Ascending aorta (tissue), 2 donors: ENCODE measurements at places on chromosomes 6 and 20. TPM values are rescaled to one million over a fixed set of nuclear protein-coding genes. Genes with fewer than 3 reads are reported as not detected.

ENPP3 gene
- total RNA-seq: not detected

KHDC1L gene
- total RNA-seq: not detected

RAET1L gene
- not detected for total RNA-seq

BPIFB2 gene
- not detected for total RNA-seq

CLPSL2 gene
- total RNA-seq: not detected

ZBTB2 gene
- 9.9 TPM for total RNA-seq

CNBD2 gene
- not detected for total RNA-seq

BCAS4 gene
- 0.85 TPM for total RNA-seq

FAM162B gene
- total RNA-seq: not detected

TBXT gene
- not detected for total RNA-seq

ERVFRD-1 gene
- not detected for total RNA-seq

PROKR2 gene
- not detected for total RNA-seq

ATF6B gene
- total RNA-seq: 123 TPM

FOXA2 gene
- total RNA-seq: not detected

SPACA1 gene
- total RNA-seq: not detected

NFKBIL1 gene
- 71.5 TPM for total RNA-seq

TMEM244 gene
- total RNA-seq: not detected

PRDM1 gene
- 0.21 TPM for total RNA-seq

PCSK2 gene
- total RNA-seq: not detected

PI3 gene
- total RNA-seq: not detected

PRR18 gene
- not detected for total RNA-seq

NRN1 gene
- total RNA-seq: 40.8 TPM

FAM217A gene
- total RNA-seq: not detected

RPN2 gene
- total RNA-seq: 114 TPM

SLC35F1 gene
- total RNA-seq: not detected

SLC25A27 gene
- 11.7 TPM for total RNA-seq

OR2J3 gene
- not detected for total RNA-seq

GRM1 gene
- total RNA-seq: not detected

BTNL2 gene
- total RNA-seq: not detected

KCNQ5 gene
- total RNA-seq: 4.5 TPM

UBD gene
- total RNA-seq: not detected

NHLRC1 gene
- 0.32 TPM for total RNA-seq

C20orf204 gene
- total RNA-seq: not detected

HNF4A gene
- total RNA-seq: not detected

TCF19 gene
- 10.3 TPM for total RNA-seq

ENPP1 gene
- total RNA-seq: 4.5 TPM

C6orf118 gene
- not detected for total RNA-seq

ZNF334 gene
- total RNA-seq: not detected

ZNF165 gene
- not detected for total RNA-seq

DEFB124 gene
- total RNA-seq: not detected

FILIP1 gene
- 13.6 TPM for total RNA-seq

EFCAB8 gene
- not detected for total RNA-seq

TMEM200A gene
- 3.6 TPM for total RNA-seq

REM1 gene
- total RNA-seq: 31.0 TPM

CST1 gene
- not detected for total RNA-seq

ETV7 gene
- not detected for total RNA-seq

PDYN gene
- total RNA-seq: not detected

COL9A1 gene
- total RNA-seq: 0.21 TPM

TRIM40 gene
- total RNA-seq: not detected

DNAJC5 gene
- 42.9 TPM for total RNA-seq

CTCFL gene
- total RNA-seq: not detected

AGER gene
- total RNA-seq: 6.1 TPM

IL20RA gene
- not detected for total RNA-seq

EBF4 gene
- 19.2 TPM for total RNA-seq

SFTA2 gene
- not detected for total RNA-seq

SAMD10 gene
- not detected for total RNA-seq

NOTCH4 gene
- total RNA-seq: 198 TPM

IFNGR1 gene
- total RNA-seq: 47.7 TPM

PTCRA gene
- total RNA-seq: not detected
